ENCODE measurements at places on chromosomes 1 and 21. TPM values are rescaled to one million over a fixed set of nuclear protein-coding genes. Genes with fewer than 3 reads are reported as not detected.

Gene CHIT1
- 1.0 TPM for total RNA-seq

Gene ANKRD45
- total RNA-seq, result not detected

Gene PLA2G4A
- total RNA-seq, result 0.28 TPM

Gene PROX1
- total RNA-seq, result not detected

Gene CD84
- total RNA-seq, result 58.5 TPM

Gene TNFRSF18
- total RNA-seq, result 11.4 TPM

Gene OR2L2
- 0.06 TPM for total RNA-seq

Gene ARTN
- 0.71 TPM for total RNA-seq

Gene LRRC38
- not detected for total RNA-seq

Gene RYR2
- not detected for total RNA-seq

Gene SYNC
- not detected for total RNA-seq

Gene RNU5D-1
- total RNA-seq, result not detected

Gene KCNJ9
- not detected for total RNA-seq

Gene LAPTM5
- total RNA-seq, result 485 TPM

Gene FNDC5
- not detected for total RNA-seq

Gene S100A1
- total RNA-seq, result not detected

Gene AMY2A
- not detected for total RNA-seq

Gene AKNAD1
- total RNA-seq, result not detected

Gene KRTAP13-2
- total RNA-seq, result not detected

Gene C1orf210
- total RNA-seq, result not detected

GRCh38 chr1:224488806-224489499 is 54.4 kb upstream of the WDR26 start:
- DNase-seq, result no peak

GRCh38 chr1:159089184-159089791 is 12.7 kb upstream of the AIM2 start:
- DNase-seq, result no peak

DNA sequence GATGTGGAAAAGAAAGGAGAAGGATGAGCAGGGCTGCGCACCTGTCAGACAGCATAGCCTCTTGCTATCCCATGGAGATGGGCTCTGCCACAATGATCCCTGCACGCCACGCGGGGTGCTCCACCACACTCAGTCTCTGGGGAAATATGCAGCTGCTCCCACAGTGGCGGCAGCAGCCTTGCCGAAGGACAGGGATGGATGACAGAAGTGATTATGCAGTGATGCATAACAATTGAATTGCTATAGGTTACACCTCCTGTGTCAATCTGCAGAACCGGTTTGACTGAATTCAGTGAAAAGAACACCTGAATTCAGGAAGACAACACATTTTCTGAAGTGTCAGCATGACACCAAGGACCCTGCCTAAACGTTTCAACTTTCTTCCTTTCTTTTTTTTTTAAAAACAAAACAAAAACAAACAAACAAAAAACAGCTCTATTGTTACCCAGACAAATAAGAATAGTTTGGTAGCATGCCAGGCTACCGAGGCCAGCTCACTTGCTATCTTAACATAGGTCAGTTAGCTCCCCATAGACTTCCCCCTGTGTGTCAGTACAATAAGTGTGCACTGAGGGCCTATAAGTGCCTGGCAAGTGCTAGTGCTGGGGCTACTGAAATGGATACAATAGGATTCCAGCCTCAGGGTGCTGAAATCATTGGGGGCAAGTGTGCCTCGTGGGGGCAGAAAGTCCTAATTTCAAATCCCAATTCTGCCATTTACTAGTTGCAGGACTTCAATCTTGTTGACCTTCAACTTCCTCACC is 127.6 kb upstream of the LMO4 start:
- no peak for DNase-seq

DNA sequence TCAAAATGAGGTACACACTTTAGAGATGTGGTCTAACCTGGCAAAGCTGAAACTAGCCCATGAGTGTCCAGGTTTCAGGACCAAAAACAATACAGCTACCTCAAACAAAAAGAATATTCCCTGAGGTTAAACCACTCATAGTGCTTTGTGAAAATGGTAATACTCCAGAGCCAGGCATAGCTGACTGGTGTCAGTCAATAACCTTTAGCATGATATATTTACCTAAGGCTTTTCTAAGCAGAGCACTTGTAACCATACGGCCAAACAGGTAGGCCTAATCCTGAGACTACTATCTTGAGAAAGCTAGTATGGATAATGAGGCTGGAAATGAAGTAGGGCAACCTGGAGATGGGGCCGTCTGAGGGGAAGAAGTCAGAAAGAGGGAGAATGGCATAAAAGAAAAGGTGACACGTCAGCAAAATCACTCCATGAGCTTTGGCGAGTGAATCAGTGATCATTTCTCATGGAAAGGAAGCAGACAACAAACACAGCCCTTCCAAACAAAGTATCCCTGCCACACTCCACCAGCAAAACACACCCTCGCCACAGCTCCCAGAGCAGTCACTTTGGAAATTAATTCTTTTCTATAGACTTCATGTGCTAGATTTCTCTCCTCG is 1.7 kb upstream of the LRRC52 start:
- no peak for DNase-seq

DNA sequence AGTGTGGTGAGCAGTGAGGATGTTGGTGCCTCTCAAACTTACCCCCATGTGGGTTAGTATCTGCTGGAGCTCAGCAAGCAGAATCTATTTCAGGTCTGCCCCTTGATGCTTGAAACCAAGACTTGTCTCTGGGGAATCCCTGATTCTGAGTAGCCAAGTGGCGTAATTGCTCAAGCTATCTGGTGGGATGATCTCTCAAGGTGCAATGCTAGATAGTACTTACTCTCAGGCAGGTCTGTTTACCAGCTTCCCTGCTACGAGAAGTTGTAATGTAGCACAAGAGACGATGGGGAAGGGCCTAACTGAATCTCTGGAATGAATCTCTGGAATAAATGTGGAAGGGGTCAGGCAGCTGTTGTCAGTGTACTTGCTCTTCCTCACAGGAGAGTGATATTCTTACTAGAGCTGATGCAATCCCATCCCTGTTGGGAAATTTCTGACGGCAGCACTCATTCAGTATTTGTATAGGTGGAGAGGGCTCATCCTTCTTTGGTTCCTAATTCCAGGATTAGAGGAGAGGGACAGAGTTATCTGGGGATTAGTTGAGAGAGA is 65.4 kb downstream of the MACF1 start:
- no peak for DNase-seq

DNA sequence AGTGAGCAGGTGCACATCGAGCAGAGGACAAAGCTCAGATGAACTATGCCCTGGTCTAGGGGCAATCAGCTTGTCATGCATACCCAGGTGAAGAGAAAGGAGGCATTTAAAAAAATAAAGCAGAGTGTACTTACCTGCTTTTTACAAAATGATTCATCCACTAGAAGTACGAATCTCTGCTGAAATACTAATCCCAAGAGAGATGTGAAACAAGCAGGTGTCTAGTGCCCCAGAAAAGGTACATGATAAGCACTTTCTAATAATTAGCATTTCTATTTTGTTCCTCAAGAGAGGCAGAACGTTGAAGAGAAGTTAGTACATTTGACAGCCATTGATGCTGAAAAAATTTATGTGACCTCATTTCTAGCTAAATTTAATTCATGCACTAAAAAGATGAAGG is 31.1 kb downstream of the CHODL start:
- DNase-seq, result no peak

GRCh38 chr1:226606311-226607267 is 58.0 kb downstream of the STUM start:
- no peak for DNase-seq

GRCh38 chr1:167668108-167668507 is 38.1 kb downstream of the RCSD1 start:
- no peak for DNase-seq

DNA sequence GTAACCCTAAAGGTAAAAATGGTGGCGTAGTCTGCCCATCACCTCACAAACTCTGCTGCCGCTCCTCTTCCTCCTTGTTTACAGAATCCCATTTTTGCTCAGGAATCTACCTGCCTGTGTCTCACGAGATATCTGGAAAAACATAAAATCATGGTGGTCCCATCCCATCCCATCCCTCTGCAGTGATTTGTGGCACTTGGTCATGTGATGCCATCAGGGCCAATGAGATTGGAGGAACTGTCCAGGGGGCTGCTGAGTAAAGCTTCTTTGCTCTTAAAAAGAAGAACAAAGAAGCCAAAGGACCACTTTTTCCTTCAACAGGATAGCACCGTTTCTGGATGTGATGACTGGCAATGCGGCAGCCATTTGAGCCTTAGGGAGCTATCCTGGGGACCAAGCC is 33.0 kb upstream of the CLDN14 start:
- no peak for DNase-seq

- DNase-seq, result no peak
These were observed 179.5 kb downstream of the GALNT2 start for GRCh38 chr1:230246551-230246950.

DNA sequence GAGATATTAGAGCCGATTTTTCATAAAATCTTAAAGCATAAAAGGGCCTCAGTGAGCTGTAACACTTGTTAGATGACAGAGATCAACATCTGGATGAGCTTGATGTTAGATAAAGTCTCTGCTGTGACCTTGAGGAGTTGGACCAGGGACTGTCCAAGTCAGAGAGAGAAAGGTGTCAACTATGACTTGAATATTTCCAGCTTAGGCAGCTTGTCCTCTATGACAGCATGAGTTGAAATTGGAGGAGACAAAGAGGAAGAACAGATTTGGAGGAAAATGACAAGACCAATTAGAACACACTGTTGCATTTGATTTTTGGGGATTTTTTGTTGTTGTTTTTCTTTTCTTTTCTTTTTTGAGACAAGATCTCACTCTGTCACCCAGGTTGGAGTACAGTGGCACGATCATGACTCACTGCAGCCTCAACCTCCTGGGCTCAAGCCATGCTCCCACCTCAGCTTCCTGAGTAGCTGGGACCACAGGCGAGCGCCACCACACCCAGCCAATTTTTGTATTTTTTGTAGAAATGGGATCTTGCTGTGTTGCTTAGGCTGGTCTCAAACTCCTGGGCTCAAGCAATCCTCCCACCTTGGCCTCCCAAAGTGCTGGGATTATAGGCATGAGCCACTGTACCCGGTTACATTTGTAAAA is 35.3 kb upstream of the CLIC4 start:
- no peak for DNase-seq

GRCh38 chr1:115728341-115728740 is 40.2 kb downstream of the CASQ2 start:
- no peak for DNase-seq

GRCh38 chr1:2215909-2216766 is 12.0 kb upstream of the SKI start:
- DNase-seq, result no peak

GRCh38 chr1:246394121-246394520 is 113.0 kb downstream of the SMYD3 start:
- no peak for DNase-seq

GRCh38 chr1:186683652-186684410 is 3.6 kb upstream of the PTGS2 start:
- no peak for DNase-seq

GRCh38 chr1:201184307-201185122 is 6.1 kb upstream of the IGFN1 start:
- no peak for DNase-seq

GRCh38 chr21:45449658-45450422 is 44.9 kb downstream of the COL18A1 start:
- no peak for DNase-seq

- DNase-seq, result no peak
These were observed 49.9 kb upstream of the BCL10 start for GRCh38 chr1:85326336-85326735.

DNA sequence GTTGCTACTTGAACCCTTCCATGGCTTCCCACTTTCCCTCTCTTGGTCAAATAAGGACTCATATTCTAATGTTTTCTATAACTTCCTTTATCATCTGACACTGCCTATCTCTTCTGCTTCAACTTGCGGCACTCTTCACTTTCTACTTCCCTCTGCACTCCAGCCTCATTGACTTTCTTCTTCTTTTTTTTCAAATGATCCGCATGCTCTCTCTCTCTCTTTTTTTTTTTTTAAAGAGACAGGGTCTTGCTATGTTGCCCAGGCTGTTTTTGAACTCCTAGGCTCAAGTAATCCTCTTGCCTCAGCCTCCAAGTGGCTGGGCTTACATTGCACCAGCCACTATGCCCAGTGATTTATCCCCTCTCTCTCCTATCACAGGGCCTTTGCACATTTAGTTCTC is 7.3 kb upstream of the IL10 start:
- DNase-seq, result no peak

DNA sequence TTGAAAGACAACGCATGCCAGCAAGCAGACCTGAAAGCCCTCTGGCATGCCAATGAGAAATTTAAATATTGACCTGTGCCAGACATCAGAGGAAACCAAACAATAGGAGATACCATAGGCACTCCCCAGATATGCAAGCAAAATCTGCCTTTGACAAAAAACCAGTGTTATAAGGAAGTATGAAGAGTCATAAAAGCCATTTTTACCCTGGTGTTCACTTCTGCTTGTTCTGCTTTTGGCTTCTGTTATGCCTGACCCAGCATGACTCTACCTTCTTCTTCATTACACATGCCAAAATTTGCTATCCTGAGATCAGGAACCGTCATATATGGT is 26.4 kb downstream of the NPHS2 start:
- no peak for DNase-seq

DNA sequence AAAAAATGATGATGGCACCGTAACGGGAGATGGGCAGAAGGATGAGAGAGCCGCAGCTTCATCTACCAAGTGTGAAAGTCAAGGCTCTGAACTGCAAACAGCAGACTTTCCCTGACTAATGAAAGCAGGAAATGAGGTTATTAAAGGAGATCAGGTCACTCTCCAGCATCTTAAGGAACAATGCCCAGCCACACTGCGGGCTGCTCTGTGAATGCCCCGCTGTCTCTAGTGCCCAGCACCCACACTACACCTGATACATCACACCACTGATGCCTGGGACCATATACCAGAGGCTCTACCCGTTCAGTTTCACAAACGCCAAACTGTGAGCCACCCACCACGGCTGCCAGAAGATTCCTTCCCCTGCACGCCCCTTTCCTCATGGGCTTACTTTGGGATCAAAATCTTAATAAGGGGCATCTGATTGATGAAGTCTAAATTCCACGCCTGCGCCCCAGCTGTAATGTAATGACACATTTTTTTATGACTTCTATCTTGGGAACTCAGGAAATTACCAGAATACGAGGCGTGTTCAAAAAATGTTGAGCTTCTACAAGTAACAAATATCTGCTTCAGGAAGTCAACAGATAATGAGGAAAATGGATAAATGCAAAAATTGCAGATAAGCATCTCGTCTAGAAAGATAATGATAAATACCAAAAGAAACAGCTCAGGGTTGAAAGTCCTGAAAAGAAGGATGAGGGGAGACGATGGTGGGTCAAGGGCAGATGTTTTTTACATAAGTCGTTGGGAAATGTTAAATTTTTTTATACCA is 72.0 kb downstream of the MIS18A start:
- no peak for DNase-seq

- DNase-seq, result no peak
These were observed 744 bp downstream of the MIER1 start for GRCh38 chr1:66925558-66925910.

Measured in activated naive CD8-positive, alpha-beta T cell treated with anti-CD3 and anti-CD28 coated beads, Interleukin-2, amount 10 ng/mL, durations not matched to agents 7 days and 5 days (primary cell).